ENCODE measurements at places on chromosomes 7 and 10.

GRCh38 chr7:50095634-50096033, 2.6 kb upstream of the ZPBP start:
- no peak for DNase-seq

GRCh38 chr7:37208528-37208927, 240.1 kb downstream of the ELMO1 start:
- no peak for DNase-seq

DNA sequence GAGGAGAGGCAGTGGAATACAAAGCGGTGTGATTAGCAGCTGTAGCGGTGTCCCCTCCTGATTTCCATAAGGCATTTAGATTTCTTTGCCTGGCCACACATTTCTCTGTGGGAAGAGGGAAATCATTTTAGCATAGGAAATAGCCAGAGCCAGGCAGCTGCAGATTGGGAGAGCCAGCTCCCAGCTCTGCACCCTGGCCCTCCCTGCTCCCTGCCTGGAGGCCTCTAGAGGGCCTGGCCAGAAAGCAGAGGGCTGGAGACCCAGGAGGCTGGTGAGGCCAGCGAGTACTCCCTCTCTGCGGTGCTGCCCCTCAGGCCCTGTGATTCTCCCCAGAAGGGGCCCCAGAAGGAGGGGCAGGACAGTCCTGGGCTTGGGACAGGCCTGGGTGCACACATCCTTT, 85.7 kb downstream of the C10orf105 start:
- DNase-seq, result no peak

DNA sequence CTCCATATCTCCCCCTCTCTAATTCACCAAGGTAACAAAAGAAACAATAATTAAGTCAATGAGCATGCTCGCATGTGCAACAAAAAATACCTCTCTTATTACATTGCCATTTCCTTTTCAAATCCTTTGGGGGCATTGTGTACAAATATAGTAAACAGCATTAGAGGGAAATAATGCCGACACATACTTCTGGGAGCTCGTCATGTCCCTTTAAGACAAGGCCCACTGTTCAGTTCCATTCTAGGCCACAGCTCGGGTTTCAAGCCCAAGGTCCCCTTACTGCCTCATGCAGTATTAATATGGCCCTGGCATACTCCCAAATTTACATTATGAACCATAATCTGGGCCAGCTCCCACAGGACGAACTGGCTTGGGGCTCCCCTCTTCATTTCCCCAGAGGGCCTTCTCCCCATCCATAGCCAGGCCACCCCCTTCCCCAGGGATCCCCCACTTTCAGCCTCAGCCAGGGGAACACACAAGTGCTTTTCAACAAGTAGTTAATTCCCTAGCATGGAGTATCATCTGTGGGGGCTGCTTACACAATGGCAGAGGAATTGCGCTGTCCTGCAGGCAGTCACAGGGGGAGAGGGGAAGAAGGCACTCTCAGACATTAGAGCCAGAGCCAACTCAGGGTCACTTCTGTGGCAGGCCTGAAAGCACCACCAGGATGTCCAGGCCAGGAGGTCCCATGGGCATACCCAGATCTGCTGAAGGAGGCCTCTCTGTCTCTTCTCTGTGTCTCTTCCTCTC, 110.6 kb downstream of the KCNMA1 start:
- no peak for DNase-seq

GRCh38 chr10:113522460-113522859, 30.4 kb upstream of the HABP2 start:
- no peak for DNase-seq

DNA sequence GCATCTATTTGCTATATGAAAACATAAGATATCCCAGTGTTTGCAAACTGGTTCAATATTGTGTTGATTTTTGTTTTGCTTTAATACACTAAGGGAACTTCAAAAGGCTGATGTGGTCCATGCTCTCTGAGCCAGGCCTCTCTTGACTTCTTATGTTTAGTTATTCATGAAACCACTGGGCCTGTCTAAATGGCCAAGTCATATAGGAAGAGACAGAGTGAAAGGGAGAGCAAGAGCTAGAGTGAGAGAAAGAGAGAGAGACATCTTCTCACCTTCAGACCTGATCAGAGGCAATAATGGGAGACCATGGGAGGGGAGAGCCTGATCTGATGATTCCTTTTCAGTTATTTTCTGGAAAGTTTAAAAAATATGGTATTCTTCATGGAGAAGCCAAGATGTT, 6.1 kb upstream of the FAS start:
- no peak for DNase-seq

DNA sequence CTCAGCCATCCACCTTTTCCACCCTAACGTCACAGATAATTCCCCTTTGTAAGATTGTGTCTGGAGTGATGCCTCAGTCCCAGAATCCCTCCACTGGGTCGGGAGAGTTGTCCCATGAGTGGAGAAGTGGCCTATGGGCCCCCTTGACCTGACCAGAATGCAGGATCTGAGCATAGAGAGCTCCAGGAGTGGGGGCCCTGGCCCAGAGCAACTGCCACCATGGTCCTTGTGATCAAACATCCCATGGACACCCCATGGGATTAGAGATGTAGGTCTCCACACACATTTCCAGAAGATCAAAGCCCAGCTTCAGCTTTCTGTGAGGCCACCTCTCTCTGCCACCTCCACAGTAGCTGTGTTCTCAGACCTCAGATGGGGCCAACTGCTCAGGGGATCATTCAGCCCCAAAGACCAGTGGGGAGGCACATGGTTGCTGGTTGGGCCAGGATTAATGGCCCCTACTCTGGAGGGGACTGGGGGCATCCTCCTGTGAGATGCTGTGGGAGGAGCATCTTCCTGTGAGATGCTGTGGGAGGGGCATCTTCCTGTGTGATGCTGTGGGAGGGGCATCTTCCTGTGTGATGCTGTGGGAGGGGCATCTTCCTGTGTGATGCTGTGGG, 28.5 kb upstream of the DPYSL4 start:
- DNase-seq, result no peak

DNA sequence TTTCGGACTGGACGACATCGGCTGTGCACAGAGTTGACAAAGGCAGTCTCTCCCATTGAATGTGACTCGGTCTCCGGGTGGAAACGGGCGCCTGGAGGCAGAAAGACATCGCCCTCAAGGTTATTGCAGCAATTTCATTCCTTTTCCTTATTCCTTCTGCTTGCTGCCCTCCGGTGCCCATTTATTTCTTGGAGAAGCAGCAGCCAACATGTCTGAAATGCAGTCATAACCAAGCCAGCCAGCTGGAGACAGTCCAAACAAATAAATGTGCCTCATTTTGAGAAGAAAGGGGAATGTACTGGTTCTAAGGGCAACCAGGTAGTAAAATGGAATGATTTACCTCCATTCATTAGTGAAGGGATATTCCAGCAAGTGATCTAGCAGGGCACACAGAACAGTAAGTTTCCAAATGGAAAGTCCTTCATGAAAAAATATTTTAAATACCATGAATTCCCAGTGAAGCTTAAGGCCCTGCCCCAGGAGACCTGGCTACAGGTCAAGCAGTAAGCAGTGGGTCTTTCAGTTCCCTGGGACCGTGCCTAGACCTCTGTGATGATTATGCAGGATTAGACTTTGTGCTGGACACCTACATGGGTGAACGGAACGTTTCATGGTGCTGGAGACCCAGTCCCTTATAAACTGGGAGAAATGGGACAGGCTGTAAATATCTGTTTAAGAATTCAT, 86.6 kb downstream of the ABLIM1 start:
- DNase-seq, result no peak

DNA sequence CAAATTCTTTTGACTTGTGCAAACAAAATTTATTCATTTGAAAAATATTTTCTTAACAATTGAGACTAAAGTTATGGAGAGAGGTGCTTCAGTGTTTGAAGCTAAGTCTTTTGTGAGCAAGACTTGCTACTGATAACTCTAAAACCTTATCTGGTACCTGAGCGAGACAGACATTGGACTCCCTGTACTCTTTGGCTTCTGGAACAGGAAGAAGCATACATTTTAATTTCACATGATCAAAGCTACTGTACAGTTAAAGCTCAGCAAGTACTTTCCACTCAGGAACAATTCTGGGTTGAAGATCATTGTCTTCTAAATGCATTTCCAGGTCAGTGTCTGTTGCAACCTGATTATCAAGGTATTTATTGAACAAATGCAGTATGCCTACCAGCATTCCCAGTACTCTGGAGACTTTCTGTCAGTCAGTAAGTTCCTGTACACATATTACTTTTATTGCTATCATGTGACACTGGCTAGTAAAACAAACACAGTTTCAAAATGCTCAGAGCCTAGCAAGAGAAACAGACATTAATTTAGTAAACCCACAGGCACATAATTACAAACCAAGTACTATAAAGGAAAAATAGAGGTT, 42.4 kb downstream of the CABCOCO1 start:
- DNase-seq, result no peak

DNA sequence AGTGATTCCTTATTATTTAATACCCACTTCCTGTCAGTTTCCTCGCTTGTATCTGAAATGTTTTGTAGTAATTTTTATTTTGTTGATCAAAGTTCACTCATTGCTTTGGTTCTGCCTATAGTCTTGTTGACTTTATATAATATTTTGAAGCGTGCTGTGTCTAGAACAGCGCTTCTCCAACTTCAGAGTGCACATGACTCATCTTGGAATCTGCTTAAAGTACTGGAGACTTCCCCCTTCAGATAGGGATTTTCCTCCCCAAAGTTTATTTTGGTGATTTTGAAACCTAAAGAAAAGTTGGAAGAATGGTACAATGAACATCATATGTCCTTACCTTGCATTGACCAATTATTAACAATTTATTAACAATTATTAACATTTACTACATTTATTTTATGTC, 5.8 kb downstream of the COMTD1 start:
- DNase-seq, result no peak

DNA sequence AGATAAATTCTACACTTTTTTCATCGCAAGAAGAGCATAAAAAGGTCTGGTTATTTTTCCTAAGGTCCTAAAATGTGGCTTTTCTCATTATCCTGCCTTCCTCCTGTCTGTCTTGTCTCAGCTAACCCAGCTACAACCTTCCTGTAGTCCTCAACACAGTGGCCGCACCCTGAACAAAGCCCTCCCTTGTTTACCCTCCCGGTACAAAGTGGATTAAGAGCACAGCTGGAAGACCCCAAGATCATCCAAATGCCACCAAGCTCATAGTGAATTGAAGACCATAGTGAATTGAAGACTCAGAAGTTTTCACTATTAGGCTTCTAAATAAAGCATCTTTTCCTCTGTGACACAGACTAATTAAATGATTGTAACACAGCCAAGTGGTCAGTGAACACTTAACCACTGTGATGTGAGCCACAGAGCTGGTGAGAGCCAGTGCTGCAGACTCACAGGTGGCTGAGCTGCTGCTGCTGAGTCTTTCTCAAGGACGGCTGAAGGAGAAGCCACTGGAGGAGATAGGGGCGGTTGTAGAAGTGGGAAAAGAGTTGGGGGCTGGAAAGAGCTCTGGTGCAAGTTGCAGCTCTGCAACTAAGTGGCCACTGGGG, 123.6 kb downstream of the ATXN7L1 start:
- DNase-seq, result no peak

GRCh38 chr10:133241501-133242205, 4.0 kb downstream of the VENTX start:
- no peak for DNase-seq

DNA sequence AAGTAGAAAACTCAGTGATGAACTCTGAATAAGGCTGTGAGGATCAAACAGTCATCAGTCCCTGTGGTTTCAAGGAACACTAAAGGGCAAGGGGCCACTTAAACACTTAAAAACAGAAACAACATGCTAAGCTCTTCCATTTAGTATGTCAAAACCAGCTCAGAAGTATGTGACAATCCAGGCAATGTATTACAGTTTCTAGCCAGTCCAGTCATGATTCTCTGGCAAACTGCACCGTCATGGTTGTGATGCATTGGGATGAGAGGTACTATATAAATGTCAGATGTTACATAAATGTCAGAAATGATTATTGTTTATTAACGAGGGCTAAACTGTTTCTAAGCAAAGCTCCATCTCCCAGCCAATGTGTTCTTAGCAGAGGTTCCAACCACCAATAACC, 4.7 kb upstream of the CREB5 start:
- DNase-seq, result no peak

GRCh38 chr7:55308186-55308929, 56.8 kb upstream of the LANCL2 start:
- no peak for DNase-seq

DNA sequence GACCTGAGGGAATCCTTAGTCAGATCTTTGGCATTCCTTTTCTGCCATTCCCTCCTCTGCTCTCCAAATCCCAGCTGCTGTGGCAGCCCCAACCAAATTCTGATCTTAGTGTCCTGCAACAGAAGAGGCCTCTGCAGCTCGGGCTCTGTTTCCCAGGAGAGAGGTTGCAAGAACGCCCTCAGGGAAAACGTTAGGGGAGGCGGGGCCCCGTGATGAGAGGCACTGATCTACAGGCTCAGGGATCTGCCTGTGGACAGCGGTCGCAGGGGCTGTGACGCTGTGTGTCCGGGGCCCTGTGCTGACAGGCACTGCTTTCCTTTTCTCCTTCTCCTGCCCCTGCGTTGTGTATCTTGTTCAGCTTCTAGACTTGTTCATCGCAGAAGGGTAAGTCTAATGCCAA, 57.3 kb upstream of the DPYSL4 start:
- no peak for DNase-seq

DNA sequence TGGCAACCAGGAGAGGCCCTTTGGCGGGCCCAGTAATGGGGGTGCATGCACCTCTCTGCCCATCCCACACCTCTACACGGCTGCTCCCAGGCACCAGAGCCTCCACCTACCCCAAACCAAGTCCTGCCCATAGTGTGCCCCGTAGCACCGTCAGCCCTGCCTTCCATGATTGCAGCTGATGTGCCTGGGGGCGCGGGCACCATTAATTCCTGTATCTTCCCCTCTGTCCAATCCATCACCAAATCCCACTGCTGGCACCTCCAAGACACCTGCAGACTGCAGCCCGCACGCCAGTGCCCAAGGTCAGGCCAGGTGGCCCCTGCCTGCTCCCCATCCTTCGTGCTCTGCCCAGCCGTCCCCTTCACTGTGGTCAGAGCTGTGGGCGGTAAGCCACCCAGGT, 533.0 kb downstream of the PTPRN2 start:
- DNase-seq, result no peak

DNA sequence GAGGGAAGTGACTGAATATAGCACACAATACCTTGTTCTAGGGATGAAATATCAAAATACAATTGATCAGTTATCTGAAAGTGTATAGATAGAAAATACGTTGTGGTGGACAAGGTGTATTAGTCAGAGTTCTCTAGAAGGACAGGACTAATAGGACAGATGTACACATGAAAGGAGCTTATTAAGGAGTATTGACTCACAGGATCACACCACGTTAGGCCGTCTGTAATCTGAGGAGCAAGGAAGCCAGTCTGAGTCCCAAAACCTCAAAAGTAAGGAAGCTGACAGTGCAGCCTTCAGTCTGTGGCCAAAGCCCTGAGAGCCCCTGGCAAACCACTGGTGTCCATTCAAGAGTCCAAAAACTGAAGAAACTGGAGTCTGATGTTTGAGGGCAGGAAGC, 406.1 kb downstream of the MDFIC start:
- no peak for DNase-seq

All from cortex of kidney (tissue), 1 donor.